ENCODE measurements at places on chromosomes 16 and 17.

DNA sequence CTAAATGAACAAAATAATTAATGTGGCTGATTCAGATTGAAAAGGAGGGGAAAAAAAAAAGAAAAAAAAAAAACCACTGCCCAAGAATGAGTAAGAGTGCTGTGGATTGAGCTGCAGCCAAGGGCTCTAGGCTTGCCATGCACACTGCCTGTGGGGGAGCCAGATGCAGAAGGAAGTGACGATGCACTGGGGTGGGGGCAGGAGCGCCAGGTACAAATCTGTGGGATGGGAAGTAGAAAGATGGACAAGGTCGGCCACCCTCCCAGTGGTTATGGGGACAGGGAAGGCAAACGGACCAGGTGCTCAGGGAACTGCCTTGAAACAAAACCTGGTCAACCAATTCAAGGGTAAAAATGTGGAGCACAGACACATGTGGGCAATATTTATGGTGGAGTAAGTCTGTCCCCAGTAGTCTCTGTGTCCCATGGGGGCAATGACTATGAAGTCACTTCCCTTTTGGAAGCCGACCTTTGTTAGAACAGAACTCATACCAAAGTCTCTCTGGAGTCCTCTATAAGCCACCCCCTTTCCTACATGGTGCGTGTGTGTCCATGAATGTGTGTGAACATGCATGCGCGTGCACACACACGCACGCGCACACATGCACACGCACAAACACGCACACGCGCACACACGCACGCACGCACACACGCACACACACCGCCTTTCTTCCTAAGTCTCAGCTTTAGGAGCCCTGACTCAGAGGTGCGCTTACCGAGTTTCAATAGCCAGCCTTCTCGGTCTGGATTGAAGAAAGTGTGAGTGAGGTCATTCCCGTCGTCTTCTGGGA, 84.3 kb downstream of the CYTH1 start:
- DNase-seq, result no peak

DNA sequence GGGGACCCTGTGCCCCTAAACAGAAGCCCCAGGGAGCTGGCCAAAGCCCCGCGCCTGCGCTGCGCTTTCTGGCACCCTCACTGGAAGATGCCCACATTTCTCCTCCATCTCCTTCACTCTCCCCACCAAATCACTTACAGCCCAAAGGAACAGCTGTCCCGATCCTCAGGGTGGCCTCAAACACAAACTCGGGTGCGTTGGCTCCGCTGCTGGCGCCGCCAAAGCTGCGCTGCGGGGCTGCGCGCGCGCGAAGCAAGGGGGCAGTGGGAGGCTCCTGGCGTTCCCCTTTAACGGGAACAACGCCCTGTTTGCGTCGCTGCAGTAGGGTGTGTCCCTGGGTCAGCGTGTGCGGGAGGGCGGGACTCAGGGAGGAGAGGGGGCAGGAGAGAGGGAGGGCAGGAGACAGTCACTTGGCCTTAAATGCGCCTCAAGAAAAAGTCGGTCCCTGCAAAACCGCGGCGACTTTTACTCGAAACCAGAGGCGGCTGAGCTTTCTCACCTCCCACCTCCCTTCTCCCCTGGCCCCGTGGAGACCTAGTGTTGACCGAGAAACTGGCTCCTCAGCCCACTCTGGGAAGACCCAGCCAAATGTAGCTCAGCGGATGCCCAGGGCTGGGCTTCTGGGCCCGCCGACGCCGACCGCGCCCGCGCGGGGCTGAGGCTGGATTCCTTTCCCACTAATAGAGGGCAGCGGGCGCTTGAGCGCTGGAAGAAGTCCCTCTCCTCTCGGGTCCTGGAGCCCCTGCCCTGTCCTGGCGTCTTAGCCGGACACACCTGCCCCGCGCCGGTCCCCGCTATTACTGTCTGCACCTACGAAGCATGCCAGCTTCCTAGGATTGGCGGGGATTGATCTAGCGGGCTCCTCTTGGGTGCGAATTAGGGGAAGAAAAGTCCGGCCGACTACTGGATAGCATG, 2.6 kb downstream of the PMP22 start:
- DNase-seq, result no peak

GRCh38 chr17:63540590-63540989, 9.7 kb upstream of the DCAF7 start:
- DNase-seq, result no peak

- DNase-seq, result no peak
Observed at GRCh38 chr17:77449908-77450741, 309.4 kb downstream of the SEC14L1 start.

DNA sequence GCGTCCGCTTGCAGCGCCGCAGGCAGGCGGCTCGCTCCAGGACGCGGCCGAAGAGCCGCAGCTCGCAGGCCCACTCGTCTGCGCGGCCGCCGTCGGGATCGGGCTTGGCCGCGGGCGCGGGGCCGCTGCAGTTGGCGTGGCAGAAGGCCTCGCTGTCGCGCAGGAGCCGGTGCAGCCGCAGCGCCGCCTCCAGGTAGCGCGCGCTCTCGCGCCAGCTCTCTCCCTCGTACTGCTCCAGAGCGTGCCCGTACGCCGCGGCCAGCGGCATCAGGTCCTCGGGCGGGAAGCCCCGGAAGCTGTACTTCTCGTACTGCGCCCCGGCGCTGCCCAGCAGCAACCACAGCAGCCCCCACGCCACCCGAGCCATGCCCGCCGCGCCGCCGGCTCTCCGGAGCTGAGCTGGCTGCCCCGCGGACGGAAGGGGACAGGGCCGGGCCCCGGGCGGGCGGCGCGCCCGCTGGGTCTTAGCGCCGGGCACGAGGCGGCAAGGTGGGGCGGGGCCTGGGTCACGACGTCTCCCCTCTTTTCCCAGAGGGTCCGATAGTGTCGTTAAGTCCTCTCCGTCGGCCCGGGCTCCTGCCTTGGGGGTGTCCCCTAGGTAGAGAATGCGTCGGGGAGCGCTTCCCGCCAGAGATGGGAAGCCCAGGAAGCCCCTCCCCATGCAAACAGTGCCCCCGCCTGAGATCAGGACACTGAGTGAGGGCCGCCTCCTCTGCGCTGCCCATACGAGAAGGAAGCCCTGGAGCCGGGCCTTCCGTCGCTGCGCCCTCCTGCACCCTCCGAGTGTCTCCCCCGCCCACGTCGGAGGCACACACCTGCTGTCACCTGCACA, at the start of gene P3H4:
P3H4 (minus strand) TSS at position 401 of the 832 bp plus-strand sequence; CDS start at position 367, 34 bp downstream.
- peak; percentile 46 for DNase-seq

- no peak for DNase-seq
Observed at GRCh38 chr16:16857603-16858283, 478.8 kb downstream of the NPIPA7 start.

GRCh38 chr17:67477687-67478086, 100.6 kb downstream of the PITPNC1 start:
- DNase-seq, result peak; percentile 13

GRCh38 chr16:68499006-68499405, 40.1 kb upstream of the ZFP90 start:
- DNase-seq, result no peak

- DNase-seq, result no peak
Observed at GRCh38 chr17:39970157-39970692, 7.4 kb downstream of the GSDMA start.

- no peak for DNase-seq
Observed at GRCh38 chr16:87464691-87465300, 28.0 kb downstream of the ZCCHC14 start.

DNA sequence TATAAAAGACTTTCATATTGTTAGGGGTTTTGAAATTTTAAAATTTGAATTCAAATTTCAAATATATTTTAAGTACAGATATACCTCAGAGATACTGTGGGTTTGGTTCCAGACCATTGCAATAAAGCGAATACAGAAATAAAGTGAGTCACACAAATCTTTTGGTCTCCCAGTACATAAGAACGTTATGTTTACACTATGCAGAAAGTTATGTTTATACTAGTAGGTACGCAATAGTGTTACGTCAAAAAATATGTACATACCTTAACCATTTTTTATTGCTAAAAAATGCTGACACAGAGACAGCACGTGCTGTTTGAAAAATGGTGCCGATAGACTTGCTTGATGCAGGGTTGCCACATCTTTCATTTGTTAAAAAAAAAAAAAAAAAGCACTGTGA, 19.7 kb downstream of the NUP88 start:
- DNase-seq, result no peak

DNA sequence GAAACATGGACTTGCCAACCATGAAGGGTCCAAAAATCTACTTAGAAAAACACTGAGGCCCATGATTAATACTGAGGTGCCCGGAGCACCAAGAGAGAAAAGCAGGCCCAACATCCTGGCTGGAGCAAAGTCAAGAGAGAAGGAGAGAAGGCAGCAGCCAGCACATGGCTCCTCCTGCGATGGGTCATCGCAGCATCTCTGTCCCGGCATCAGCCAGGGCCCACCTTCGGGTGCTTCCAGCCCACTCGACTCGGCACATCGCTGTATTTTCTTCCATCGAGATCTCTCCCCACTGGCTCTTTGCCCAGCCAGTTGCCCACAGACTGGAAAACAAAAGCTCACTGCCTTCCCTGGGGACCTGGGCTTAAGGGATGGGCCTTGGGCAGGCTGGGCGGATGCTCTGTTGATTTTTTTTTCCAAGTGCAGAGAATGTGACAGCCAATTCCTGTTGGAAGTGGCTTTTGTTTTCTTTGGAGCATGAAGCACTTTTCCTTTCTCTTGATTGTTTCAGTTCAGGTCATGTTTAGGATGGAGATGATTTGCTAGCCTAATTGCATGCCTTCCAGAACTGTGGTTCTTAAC, 58.1 kb downstream of the CYB5B start:
- no peak for DNase-seq

DNA sequence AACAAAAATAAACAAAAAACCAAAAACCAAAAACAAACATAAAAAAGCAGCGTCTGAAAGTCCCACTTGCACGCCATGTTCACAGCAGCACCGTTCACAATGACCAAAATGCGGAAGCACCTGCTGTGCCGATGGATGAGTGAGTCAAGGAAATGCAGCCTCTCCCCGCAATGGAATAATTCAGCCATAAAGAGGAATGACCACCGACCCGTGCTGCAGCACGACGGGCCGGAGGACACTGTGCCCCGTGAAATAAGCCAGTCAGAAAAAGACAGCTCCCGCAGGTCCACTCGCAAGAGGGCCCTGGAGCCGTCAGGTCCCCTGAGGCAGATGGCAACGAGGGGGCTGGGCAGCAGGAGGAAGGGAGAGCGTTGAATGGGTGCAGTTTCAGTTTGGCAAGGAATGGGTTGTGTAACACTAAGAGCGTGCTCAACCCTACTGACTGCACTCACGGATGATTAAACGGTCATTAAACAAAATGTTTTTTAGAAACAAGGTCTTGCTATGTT, 5.1 kb downstream of the CLCN7 start:
- DNase-seq, result no peak

DNA sequence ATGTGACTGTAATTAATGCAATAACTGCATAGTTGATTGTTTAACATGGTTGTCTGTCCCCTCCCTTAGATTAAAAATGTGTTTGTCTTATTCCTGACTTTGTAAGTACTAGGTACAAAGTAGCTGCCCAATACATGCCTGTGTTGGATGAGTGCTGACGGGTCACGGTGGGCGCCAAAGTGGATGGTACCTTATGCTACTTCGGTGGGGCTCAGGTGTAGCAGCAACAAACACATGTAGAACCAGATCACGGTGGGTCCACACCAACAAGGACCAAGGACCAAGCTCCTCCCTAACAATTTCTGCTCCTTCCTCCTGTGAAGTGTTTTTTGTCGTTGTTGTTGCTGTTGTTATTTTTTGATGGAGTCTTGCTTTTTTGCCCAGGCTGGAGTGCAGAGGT, 46.4 kb upstream of the ZFHX3 start:
- no peak for DNase-seq

DNA sequence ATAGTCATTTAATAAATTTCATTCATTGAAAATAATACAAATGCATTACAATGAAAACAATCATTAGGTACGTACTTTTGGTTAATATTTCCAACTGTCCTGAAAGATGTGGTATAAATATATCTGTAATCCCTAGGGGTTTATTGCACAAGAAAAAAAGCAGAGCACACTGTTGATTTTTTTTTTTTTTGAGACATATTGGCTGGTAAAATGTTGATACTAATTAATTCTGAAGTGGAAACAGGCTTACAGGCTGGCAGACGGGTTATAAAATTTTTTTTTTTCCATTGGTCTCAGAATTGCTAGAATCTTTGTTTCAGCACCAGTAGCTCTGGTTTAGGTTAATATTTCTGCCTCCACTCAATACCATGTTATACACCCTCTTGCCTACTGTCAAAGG, 193.6 kb downstream of the MAP2K6 start:
- DNase-seq, result no peak

- DNase-seq, result no peak
Observed at GRCh38 chr17:81579298-81579697, 27.1 kb upstream of the FAAP100 start.

DNA sequence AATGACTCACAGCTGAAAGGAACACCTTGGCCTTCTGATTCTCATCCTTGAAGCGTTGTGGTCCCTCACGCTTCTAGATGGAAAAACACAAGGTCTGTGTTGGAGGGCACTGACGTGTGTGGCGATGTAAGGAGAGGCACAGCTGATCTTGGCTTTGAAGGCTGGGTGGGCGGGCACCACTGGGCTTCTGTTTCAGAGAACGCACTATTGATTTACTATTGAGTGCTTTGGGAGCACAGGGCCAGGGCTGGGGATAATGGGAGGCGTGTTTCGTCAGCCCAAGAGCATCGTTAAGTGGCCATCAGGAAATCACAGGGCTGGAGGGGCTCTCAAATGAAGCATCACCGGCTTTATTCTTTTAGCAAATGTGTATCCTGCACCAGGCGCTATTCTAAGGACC, 70.7 kb downstream of the CMIP start:
- DNase-seq, result no peak

DNA sequence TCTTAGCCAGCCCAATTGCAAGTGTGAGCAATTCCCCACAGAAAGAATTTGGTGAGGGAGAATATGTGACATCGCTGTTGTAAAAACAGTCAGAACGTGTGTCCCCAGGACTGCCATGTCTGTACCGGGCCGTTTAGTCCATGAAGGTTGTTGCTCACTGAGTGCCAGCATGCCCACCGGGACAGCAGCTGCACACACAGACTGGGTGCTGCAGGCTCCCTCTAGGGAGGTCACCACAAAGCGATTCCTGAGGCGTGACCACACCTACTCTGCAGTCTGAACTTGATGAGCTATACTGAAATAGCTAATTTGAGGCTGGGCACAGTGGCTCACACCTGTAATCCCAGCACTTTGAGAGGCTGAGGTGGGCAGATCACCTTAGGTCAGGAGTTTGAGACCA, 44.1 kb upstream of the ADORA2B start:
- DNase-seq, result no peak

- DNase-seq, result no peak
Observed at GRCh38 chr17:67549820-67550219, 167.9 kb upstream of the NOL11 start.

- no peak for DNase-seq
Observed at GRCh38 chr17:6654841-6655731, 3.5 kb downstream of the C17orf100 start.

DNA sequence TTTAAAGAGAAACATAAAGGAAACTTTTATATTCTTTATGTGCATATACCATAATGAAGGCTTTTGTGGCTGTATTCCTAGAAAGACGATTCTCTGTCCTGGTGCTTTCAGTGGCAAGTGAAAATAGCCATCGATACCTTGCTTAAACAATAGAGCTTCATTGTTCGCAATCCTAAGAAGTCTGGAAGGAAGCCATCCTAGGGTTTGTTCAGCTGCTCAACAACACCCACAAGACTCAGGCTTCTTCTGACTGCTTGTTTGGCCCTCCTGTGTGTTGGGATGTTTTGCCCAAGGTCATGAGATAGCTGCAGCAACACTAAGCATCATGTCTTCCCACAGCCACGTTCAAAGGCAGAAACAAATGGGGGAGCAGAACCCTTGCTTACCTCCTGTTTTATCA, 36.1 kb upstream of the COX10 start:
- DNase-seq, result no peak
